Pancreas (tissue), 10 donors: ENCODE measurements at places on chromosomes 12 and 14. TPM values are rescaled to one million over a fixed set of nuclear protein-coding genes. Genes with fewer than 3 reads are reported as not detected.

DNA sequence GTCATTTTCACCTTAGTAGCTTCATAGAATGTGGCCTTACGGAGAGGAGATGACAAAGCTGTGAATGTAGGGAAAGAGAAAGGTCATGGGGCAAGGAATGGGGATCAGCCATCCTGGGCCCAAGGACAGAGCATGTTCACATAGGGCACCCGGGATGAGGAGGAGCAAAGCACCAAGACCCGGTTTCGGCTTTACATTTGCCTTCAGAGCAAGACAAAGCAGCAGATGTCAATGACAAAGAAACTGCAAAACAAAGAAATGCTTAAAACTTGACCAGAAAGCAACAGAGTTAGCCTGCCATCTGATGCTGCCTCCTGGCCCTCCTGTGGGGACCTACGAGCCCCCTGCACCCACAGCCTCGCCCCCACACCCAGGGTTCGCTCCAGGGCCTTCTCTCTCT, 249.2 kb downstream of the SLC41A2 start:
- no peak overlapping the region for H3K27ac ChIP-seq
- no peak for DNase-seq
- no peaks in the 10 kb centered on the region for H3K36me3 ChIP-seq
- no peak overlapping the region for H3K4me3 ChIP-seq
- H3K27me3 ChIP-seq, result no peaks in the 10 kb centered on the region

DNA sequence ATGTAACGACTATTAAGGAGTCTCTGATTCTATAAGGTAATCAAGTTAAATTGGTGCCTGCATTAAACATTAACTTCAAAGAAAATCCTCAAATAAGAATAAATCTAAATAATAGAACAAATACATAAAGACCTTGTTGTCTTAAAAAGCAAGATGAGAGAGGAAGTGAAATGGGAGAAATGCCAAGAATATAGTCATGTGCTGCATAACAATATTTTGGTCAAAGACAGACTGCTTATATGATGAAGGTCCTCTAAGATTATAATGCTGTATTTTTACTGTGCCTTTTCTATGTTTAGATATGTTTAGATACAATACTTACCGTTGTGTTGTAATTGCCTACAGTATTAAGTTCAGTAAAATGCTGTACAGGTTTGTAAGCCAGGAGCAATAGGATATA, 213.6 kb downstream of the C12orf42 start:
- H3K27ac ChIP-seq, result no peak overlapping the region
- H3K4me3 ChIP-seq, result no peak overlapping the region
- H3K4me1 ChIP-seq, result no peaks in the 10 kb centered on the region
- no peak for DNase-seq
- H3K27me3 ChIP-seq, result no peaks in the 10 kb centered on the region
- H3K36me3 ChIP-seq, result no peaks in the 10 kb centered on the region

GRCh38 chr12:40692765-40693206, 547 bp downstream of the CNTN1 start:
- no peaks in the 10 kb centered on the region for H3K36me3 ChIP-seq
- peak; percentile 13 for DNase-seq
- no peaks in the 10 kb centered on the region for H3K4me1 ChIP-seq
- H3K27me3 ChIP-seq, result peaks cover 18% of the 10 kb centered on the region

DNA sequence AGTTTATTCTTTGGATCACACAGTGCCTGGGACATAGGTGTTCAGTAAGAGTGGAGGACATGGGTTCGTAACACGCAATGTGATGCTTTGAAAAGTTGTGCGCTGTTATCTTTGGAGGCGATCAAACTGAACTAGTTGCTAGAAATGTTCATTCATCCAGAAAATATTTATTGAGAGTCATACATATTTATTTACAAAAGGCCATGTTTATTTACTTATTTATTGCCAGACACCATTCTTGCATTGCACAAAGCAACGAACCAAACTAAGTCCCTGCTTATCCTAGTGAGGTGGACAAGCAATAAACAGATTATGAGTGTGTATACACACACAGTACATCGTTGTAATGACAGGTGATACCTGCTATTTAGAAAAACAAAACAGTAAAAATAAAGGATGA, 12.6 kb downstream of the BHLHE41 start:
- H3K27me3 ChIP-seq, result no peaks in the 10 kb centered on the region
- H3K4me3 ChIP-seq, result no peak overlapping the region
- no peak overlapping the region for H3K27ac ChIP-seq
- peaks cover 12% of the 10 kb centered on the region for H3K4me1 ChIP-seq
- H3K36me3 ChIP-seq, result no peaks in the 10 kb centered on the region
- no peak for DNase-seq

- no peaks in the 10 kb centered on the region for H3K27me3 ChIP-seq
- no peak overlapping the region for H3K4me3 ChIP-seq
- no peak for DNase-seq
- no peaks in the 10 kb centered on the region for H3K4me1 ChIP-seq
- H3K36me3 ChIP-seq, result no peaks in the 10 kb centered on the region
- no peak overlapping the region for H3K27ac ChIP-seq
These were observed 696.1 kb downstream of the DIO2 start for GRCh38 chr14:79515158-79515557.

- H3K4me3 ChIP-seq, result no peak overlapping the region
- no peaks in the 10 kb centered on the region for H3K36me3 ChIP-seq
- H3K4me1 ChIP-seq, result peaks cover 8% of the 10 kb centered on the region
- no peaks in the 10 kb centered on the region for H3K27me3 ChIP-seq
- no peak overlapping the region for H3K27ac ChIP-seq
- DNase-seq, result no peak
These were observed 2.0 kb upstream of the MDM1 start for GRCh38 chr12:68334132-68334531.

- H3K4me1 ChIP-seq, result no peaks in the 10 kb centered on the region
- H3K4me3 ChIP-seq, result no peak overlapping the region
- H3K27me3 ChIP-seq, result no peaks in the 10 kb centered on the region
- no peaks in the 10 kb centered on the region for H3K36me3 ChIP-seq
These were observed 3.4 kb upstream of the SLCO1A2 start for GRCh38 chr12:21337959-21338744.

DNA sequence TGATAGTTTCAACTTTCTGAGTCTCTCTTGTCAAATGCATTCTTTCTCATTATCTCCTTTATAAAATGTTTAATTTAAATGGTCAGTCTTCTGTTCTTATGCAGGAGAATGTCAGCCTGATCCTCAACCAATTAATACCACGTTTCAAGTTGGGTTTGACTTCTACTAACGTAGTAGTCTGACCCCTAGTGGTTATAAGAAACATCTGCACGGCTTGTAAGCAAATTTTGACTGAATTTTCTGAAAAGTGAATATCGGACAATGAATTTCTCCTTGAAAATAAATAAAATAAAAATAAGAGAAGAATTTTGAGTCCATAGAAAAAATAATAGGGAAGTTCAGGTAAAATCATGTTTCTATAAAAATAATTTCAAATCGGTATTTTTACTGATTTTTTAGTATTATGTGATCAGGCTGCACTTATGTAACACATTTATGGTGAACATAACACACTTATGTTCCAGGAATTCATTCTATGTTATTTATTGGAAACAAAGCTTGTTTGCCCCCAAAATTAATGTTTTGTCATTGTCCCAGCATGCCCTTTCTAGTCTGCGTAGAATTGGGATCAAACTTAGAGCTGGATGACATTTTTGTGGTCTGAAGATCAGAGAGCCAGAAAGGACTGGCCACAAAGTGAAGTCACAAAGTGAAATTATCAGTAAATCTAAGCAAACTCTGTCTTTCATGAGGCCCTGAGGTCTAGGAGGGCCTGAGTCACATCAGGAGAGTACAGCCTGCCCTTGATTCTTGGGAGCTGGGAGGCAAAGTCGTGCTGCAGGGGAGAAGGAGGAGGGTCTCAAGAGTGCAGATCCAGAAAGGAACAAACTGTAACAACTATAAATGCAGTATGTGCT, 101.2 kb upstream of the STXBP6 start:
- no peaks in the 10 kb centered on the region for H3K36me3 ChIP-seq
- DNase-seq, result no peak
- H3K4me1 ChIP-seq, result no peaks in the 10 kb centered on the region
- no peak overlapping the region for H3K4me3 ChIP-seq
- no peak overlapping the region for H3K27ac ChIP-seq

DNA sequence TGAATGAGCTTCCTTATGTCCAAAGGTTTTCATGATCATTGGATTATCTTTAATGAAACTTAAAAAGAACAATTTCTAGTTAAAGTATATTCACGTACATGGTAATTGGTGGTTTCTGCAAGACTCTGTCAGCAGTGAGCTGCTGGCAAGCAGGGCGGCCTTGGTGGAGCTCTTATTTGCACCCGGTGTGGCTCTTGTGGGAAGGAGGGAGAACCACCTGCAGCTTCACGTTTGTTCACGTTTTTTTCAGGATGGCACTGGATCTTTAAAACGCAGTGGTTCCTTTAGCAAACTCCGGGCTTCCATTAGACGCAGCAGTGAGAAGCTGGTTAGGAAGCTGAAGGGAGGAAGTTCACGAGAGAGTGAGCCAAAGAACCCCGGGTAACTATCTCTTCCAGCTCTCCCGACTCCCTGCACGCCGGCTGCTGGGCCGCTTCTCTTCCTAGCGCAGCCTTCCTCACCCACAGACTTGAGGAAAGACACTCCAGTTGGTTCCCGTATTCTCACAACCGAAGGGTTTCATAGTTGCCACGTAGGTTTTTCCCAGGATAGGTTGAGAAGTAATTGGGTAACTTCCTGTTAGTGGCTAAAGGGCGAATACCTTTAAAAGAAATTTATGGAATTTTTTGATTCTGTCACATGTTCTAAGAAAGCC, 28.3 kb downstream of the XRCC3 start:
- H3K4me1 ChIP-seq, result no peaks in the 10 kb centered on the region
- H3K27me3 ChIP-seq, result no peaks in the 10 kb centered on the region
- DNase-seq, result no peak
- no peak overlapping the region for H3K27ac ChIP-seq
- H3K4me3 ChIP-seq, result no peak overlapping the region
- peaks cover 13% of the 10 kb centered on the region for H3K36me3 ChIP-seq

- H3K27ac ChIP-seq, result no peak overlapping the region
- H3K4me1 ChIP-seq, result no peaks in the 10 kb centered on the region
- H3K36me3 ChIP-seq, result no peaks in the 10 kb centered on the region
- no peak overlapping the region for H3K4me3 ChIP-seq
- DNase-seq, result no peak
- no peaks in the 10 kb centered on the region for H3K27me3 ChIP-seq
These were observed 529.6 kb upstream of the TBX3 start for GRCh38 chr12:115213538-115214016.

DNA sequence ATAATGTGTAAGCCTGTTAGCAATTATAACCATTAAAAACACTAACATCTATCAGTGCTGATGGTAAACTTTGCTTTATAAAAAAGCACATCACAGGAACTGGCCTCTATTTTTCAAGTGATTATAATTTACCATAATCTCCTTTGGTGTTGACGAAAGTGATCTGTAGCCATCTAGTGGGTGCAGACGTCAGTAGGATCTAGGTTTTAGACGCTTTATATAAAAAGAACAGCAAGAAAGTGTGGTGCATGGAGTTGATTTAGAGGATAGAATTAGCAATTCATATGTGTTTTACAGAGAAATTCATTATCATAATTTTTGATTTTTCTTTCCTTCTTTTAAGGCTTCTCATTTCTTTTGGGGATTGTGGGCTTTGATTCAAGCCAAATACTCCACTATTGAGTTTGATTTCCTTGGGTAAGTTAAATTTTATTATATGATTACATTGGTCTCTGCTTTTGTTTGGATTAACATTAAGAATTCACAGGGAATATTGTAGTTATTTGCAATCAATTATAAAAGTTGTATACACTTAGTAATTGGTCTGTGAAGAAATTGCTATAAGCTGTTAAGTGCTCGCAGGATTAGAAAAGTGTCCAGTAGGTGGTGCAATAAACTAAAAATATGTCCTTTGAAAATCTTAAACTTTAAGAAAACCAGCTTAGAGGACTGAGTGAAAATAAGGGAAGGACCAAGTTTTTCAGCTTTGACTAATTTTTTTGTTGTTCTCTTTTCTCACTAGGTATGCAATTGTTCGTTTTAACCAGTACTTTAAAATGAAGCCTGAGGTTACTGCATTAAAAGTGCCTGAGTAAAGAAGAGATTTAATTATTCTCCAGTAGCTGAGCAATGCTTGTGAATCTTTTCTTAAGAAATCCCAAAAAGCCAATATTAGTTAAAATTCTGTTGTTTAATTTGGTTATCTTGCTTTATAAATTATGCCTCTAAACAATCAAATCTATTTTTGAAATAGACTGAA, 59.5 kb downstream of the ETNK1 start:
- H3K27me3 ChIP-seq, result no peaks in the 10 kb centered on the region
- H3K4me1 ChIP-seq, result no peaks in the 10 kb centered on the region

DNA sequence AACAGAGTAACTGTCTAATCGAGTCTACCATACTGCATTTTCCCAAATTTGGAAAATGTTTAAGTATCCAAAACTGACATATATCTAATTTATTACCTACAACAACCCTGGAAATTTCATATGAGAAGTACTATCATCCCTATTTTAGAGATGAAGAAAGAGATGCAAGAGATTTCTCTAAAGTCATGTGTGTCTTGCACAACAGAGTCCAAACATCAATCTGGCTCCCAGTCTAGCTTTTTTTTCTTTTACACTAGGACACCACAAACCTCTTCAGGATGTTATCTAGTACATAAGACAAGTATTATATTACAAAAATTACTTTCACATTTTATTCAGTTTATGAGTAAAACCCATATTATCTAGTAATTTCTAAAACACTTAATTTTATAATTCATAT, 39.1 kb downstream of the CAPS2 start:
- H3K4me3 ChIP-seq, result no peak overlapping the region
- no peak for DNase-seq
- no peaks in the 10 kb centered on the region for H3K36me3 ChIP-seq
- no peak overlapping the region for H3K27ac ChIP-seq

GRCh38 chr14:34794217-34794616, 79.8 kb upstream of the CFL2 start:
- no peak for DNase-seq
- H3K4me3 ChIP-seq, result no peak overlapping the region
- no peak overlapping the region for H3K27ac ChIP-seq

DNA sequence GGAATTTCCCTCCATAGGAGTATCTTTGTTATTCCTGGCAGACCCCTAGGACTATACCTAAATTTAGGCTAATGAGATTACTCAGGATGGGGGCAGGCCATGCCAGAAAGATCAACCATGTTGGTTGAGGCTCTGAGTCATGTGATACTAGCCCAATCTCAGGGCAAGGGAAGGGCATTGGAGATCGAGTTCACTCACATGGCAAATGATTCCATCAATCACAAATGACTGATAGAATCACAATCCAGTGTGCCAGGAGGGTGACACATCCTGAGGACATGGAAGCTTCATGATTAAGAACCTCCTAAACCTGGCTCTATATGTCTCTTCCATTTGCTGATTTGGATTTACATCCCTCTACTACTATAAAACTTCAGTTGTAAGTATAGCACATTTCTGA, 182.3 kb downstream of the NTF3 start:
- H3K36me3 ChIP-seq, result no peaks in the 10 kb centered on the region
- no peak for DNase-seq
- no peak overlapping the region for H3K4me3 ChIP-seq
- no peaks in the 10 kb centered on the region for H3K4me1 ChIP-seq
- H3K27ac ChIP-seq, result no peak overlapping the region

Gene CD4
- polyA plus RNA-seq, result 2.0 TPM

Gene OR6C2
- not detected for polyA plus RNA-seq

Gene TRMT61A
- 16.1 TPM for polyA plus RNA-seq

Gene PTPRB
- polyA plus RNA-seq, result 5.1 TPM

Gene MIPOL1
- 2.4 TPM for polyA plus RNA-seq

Gene NINJ2
- 0.87 TPM for polyA plus RNA-seq

Gene KRT8
- polyA plus RNA-seq, result 759 TPM

Gene GPATCH2L
- 6.0 TPM for polyA plus RNA-seq

Gene HVCN1
- 1.5 TPM for polyA plus RNA-seq
